ENCODE measurements at places on chromosomes 11 and 22.

GRCh38 chr11:55658608-55659007 lies 3.4 kb upstream of the OR4C6 start:
- DNase-seq = no peak

DNA sequence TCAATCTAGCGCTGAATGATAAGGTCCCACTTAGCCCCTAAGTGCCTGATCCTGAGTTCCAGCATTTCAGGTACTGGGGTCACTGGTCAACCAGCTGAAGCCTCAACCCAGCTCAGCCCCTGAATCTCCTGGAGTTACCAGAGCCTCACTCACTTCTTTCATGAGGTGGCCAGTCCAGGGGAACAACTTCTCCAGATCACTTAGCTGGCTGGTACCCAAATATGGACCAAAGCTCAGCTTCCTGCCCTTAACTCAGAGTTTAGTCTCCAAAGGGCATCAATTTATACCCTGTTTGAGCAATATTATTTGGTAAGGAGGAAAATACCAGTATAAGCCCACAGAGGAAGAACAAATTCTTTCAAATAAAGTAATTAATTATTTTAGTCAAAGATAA lies 105.6 kb downstream of the SLC1A2 start:
- DNase-seq = no peak

GRCh38 chr22:32634421-32634981 lies 159.9 kb downstream of the FBXO7 start:
- DNase-seq = peak; percentile 54

DNA sequence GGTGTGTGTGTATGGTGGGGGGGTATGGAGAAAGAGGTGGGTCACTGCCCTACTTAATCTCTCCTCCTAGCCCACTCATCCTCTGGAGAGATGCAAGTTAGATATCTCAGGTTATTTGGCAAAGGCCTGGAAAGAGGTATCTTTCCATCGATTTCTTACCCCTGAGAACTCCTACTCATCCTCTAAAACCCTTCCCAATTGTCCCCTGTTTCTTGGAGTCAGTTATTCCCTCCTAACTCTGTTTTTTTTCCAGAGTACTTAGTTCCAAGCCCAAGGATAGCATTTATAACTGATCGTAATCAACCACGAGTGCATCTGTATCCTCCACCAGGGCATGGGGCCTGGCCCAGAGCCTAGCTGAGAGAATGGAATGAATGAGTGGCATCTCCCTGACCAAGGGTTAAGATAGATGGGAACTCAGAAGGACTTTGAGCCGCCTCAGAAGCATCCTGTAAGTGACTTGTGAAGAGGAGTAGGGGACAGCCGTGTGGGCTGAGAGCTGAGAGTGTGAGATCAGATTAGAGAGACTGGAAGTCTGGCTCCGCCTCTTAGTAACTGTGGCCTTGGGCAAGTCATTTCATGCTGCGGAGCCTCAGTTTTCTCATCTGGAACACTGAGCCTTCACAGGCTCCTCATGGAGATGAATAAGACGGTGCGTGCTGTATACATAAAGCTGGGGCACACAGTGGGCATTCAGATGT lies 16.2 kb downstream of the CD6 start:
- no peak for DNase-seq

DNA sequence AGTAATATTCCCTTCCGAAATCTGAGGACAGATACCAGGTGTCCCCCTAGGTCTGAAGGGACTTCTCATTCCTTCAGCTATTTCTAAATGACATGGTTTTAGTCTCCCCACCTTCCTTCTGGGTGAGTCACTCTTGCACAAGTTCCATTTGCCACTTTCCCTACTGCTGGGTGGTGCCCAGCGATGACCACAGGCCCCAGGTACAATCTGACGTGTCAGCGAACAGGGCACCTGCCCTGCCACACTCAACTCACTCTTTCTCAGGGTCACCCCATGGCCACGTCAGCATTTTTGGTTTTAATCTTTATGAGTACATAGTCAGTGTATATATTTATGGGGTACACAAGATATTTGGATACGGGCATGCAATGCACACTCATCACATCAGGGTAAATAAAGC lies 17.2 kb downstream of the POU2AF1 start:
- DNase-seq = no peak

DNA sequence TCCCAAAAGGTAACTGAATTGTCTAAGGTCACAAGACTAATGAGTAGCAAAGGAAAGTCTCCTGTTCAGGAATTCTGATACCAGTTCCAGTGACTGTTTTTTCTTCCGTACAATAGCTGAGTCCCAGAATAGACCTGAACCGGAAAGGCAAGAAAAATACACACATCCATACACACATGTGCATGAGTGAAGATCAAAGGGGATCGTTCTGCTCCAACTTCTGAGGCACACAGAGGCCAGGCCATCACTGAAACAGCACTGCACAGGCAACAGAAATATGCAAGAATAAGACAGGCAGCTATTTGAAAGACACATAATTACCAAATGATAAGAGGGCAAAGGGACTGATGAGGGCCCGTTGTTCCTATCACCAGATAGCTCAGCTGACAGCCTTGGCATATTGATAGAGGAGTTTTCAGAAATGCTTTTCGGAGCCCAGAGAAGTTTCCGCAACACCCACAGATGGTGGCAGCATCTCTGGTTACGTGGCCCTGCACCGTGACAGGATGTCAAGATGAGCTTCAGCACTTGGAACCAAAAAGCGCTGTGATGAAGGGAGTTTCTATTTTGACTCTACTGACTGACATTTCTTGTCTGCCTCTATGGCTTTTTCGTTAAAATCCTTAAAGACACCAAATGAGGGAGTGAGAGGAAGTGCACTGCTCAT lies 280.6 kb downstream of the LARGE1 start:
- DNase-seq = no peak

- DNase-seq = peak; percentile 94
Measured at GRCh38 chr11:795634-796564, 2.2 kb downstream of the SLC25A22 start.

- no peak for DNase-seq
Measured at GRCh38 chr11:106727256-106727655, 291.0 kb downstream of the GUCY1A2 start.

DNA sequence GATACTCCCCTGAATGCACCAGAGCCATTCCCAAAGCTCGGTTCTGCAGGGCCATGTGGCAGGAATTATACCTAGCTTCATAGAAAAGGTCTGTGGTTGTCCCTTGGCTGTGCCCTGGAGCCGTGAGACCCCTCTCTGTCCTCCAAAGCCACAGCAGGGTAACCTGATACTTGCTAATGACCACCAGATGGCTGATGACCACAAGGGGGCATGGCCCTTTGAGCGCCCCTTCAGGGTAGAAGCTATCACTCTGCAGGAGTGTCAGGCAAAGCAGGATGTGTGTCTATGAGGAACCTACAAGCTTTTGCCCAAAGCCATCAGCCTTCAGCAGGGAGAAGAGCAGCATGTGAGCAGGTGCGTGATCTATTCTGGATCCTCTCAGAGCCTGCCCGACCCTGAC lies 95.3 kb downstream of the NTM start:
- peak; percentile 12 for DNase-seq

- DNase-seq = no peak
Measured at GRCh38 chr11:69440876-69441275, 40.6 kb upstream of the LINC01488 start.

GRCh38 chr22:45429424-45429823 lies 15.9 kb downstream of the RIBC2 start:
- no peak for DNase-seq

DNA sequence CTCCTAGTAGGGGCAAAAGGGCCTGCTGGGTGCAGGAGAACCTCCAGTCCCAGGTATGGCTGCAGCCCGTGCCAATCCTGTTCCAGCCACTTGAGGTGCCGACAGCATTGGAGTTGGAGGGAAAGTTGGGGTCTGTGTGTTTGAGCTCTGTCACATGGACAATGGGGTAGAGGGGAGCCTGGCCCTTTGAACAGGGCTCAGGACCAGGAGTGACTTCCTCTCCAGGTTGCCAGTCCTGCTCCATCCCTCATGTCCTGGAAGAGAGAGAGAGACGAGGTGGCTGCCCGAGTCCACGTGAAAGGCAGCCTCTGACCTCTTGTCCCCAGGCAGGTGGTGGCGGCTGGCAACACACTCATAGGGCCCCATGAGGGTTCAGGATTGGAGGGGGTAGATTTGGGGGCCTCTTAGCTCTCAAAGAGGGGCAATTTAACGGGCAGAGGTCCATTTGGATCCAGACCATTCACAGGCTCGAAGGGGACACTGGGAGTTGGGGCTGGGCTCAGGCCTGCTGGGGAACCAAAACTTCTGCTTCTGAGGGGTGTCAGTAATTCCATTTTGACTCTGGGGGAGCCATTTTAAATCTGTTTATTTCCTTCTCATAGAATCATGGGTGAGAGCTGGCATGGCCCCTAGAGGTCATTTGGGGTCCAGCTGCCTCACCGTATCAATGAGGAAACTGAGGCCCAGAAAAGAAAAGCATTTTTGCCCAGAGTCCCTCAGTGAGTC lies 4.1 kb downstream of the ADORA2A start:
- DNase-seq = no peak

DNA sequence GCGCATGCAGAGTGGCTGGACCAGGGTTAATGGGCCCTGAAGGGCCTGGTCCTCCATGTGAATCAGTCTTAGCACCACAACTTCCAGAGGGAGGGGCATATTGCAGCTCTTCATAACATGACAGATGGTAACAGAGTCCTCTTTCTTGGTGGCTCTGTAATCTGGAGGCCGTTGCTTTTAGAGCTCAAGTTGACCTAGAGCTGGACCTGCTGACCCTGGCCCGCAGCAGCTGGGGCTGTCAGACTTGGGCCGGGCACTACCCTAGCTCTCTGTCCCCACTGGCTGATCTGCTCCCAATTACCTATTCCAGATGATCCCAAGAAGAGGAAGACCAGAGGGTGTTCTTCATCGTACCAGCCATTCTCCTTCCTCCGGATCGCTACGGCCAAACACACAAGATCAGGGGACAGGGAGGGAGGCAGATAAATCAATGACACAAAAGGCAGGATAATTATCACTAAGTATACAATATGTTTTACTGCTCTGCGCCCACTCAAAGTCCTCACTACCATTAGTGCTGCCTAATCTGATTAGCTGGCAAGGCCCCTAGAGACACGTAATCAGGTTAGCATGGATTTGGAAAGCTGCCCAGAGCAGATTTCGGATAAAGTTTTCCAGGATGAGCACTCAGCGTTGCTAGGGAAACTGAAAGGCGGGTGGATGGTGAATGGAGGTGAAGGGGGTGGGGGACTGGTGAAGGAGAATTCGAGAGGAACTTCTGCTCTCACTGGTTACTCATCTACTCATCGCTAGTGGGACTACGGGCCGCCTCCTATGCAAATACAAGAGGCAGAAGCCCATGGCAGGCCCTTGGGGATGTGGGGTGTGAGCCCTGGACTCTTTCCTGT lies 64.5 kb upstream of the PHOX2A start:
- no peak for DNase-seq

DNA sequence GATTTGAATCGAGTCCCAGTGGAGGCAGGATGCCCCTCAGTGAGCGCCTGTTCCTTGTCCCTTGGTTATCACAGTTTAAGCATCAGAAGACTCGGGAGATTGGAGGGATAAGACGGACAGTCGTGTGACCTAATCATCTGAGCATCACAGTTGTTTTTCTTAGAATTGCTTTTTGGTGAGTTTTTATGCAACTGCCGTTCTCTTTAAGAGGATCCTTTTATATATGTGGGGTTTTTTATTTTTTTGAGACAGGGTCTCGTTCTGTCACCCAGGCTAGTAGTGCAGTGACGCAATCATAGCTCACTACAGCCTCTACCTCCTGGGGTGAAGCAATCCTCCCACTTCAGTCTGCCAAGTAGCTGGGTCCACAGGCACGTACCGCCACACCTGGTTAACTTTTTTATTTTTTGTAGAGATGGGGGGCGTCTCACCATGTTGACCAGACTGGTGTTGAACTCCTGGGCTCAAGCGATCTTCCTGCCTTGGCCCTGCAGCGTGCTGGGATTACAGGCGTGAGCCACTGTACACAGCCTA lies 16.5 kb downstream of the NUP50 start:
- peak; percentile 62 for DNase-seq

- no peak for DNase-seq
Measured at GRCh38 chr11:111319296-111319695, 20.9 kb downstream of the POU2AF3 start.

DNA sequence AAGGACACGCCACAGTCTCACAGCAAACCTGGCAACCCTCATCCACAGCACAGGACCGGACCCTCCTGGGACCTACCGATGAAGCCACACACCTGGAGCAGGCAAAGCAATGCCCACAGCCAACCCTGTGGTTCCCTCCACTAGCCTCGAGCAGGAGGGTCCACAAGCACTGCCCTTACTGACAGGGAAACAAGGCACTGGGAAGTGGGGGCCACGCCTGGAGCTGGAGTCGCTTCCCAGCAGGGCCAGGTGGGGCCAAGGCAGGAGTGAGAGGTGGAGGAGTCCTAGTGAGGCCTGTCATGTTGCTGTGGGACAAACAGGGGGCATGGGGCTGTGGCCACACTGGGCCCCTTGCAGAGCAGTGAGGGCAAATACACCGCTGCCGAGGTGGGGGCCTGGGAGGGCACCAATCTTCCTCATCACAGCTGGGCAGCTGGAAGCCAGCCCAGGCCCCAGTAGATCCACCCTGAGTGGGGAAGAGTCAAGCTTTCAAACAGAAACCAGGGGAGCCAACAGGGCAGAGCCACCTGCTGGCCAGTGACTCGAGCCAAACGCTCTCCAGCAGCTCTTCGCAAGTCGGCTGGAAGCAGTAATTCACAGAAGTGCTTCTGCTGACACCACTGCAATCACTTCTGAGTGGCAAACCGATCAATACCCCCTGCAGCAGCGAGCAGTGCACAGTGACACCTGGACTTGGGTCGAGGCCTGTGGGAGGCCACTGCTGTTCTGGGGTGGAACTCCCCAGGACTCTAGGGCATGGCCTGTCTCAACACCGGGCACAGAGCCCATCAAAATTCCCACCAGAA lies 13.7 kb downstream of the SULT4A1 start:
- peak; percentile 44 for DNase-seq

- peak; percentile 13 for DNase-seq
Measured at GRCh38 chr22:38923463-38924346, 33.7 kb upstream of the APOBEC3A start.

DNA sequence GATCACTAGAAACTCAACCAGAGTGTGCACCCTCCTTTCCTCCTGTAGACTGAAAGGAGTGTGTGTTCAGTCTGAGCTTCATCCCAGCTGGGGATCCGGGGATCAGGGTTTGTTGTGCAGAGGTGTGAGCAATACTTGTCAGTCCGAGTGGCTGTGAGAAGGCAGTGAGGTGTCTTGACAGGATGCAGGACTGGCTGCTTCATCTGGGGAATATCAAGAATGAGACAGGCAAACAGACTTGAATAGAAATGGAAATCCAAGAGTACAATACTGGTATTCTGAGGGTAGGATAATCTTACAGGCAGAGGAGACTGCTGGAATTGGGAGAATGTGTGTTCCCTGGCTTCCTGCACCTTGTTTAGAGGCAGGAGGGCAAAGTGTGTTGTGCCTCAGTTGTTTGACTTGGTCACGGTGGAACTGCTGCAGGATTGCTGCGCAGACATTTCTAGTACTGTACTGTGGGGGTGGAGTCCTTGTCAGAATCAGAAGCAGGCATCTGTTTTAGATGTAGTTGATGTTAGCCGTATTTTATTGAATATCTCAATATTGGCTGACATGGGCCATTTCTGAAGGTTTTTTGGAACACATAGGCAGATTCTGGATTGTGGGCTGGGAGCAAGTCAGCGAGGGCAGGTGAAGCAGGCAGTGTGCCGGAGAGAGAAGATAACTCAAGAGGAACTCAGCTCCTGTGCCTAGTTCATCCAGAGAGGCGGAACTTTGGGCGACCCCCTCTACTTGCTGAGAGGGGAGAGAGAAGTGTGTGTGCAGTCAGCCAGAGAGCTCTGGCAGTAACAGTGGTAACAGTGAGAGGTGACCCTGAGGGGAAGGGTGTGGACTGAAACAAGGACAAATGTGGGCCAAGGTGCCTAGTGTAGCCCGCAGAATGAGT lies 27.1 kb upstream of the GRK2 start:
- no peak for DNase-seq

- DNase-seq = no peak
Measured at GRCh38 chr11:92636543-92637188, 332.8 kb upstream of the MTNR1B start.

All from hematopoietic multipotent progenitor cell treated with erythropoietin and hydrocortisone succinate and interleukin-3 and kit ligand, for 4 days (in vitro differentiated cells).